ENCODE measurements at places on chromosomes 1 and 21.

DNA sequence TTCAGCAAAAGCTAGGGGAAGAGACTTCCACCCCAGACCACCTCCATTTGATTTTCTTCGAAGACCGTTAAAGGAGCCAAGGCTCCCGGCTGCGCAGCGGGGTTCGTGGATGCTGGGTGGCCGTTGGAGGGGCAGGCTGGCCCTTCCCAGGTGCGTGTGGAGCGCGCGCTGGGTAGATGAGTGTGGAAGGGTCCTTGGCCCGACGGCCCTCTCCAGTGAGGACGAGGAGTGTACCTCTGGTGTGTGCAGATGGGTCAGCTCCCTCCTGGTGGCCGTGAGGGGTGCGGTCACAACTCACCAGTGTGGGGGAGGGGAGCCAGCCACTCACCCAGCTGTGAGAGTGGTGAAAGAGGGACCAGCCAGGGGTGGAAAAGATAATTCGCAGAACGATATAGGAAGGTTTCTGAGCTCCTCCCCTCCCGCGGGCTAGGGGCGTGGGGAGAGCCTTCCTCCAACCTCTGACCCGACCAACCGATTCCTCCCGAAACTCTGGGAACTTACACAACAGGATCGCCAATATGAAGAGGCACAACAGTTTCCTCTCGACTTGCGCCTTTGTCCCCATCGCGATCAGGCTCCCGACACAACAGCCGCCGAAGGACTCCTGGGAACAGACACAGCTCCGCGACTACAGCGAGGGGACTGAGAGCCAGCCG lies at the start of gene F11R:
Gene F11R (minus strand): TSS at position 644 of the 656 bp plus-strand sequence. CDS start 79 bp downstream, at position 565.
- peak; percentile 41 for DNase-seq

DNA sequence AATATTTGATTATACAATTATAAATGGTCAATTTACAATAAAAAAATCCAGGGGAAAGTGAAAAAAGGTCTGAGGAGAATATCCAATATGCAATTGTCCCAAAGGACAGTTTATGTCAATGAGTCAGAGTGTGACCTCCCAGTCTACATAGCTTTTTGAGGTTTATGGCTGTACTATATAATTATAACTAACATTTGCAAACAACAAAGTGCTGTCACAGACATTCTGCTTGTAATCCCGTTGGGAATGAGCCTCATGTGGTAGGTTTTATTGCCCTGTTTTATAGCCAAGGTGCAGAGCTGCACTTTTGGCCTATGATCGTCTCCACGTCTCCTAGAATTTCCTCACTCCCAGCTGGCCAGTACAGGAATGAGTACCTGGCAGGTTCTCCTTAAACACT lies 103.8 kb downstream of the ADSS2 start:
- no peak for DNase-seq

- no peak for DNase-seq
Measured at GRCh38 chr1:220250681-220251080, 21.6 kb downstream of the RAB3GAP2 start.

DNA sequence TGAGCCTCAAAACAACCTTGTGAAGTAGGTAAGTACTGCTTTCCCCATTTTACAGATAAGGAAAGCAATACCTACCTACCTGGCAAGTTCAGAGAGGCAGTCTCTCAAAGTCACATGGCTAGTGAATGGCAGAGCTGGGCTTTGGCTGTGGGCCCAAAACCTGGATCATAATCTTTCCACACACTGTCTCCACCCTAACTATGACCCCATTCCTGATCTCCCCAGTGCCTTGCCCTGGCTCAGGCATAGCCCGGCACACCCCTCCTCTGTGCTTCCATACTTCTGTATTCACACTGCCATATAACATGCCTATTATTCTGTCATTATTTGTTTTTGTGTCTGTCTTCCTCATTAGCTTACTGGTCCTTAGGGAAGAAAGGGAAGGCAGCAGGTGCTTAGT lies 15.9 kb downstream of the GNG12 start:
- DNase-seq: no peak

DNA sequence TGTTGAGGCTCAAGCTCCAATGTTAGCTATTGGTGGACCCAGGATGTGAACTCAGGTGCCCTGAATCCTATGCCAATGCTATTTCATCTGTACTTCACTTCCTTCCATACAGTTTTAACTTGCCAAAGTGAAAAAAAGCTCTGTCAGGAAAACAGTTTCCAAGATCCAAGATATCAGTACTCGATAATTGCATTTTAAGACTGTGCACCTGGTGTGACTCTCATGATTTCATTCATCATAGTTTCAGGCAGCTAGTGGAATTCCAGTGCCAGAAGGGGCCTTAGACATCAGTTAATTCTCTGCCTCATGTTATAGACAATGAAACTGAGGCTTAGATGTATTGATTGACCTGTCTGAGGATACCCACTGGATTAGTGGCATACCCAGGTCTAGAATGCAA lies 26.5 kb upstream of the LEPR start:
- DNase-seq: no peak

GRCh38 chr21:33073636-33074035 lies 3.7 kb downstream of the OLIG1 start:
- no peak for DNase-seq

- no peak for DNase-seq
Measured at GRCh38 chr1:186511761-186512637, 51.1 kb upstream of the PDC start.

DNA sequence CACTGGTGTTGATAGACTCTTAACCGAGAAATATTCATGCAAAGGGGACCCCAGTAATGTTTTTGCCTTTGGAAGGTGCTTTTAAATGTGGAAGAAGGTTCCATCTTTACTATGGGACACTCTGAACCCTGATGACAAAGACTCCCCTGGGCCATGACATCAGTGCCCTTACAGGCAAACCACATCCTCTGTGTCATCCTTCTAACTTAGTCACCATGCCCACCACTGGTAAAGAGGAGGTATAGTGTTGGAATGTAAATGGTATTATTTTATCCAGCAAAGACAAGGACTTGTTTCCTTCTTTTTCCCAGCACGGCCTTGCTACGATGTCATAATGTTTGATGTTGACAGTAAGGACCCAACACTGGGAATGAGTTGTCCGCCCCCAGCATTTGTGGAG lies 12.6 kb downstream of the METTL13 start:
- DNase-seq: peak; percentile 51

DNA sequence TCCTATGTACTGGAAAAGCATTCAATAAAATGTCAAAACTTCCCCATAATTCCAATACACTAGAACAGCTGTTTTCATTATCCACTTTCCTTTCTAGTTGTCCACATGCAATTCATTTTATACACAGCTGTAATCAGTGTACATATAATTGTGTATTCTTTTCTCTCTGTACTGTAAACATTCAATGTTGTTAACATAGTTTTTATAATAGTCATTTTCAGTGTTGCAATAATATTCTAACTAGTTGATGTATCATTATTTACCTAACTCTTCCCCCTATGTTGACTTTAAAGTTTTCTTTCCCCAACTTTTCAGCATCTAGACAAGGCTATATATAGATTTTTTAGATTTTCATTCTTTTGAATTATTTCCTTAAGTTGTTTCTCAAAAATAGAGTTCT lies 44.4 kb downstream of the DIPK1A start:
- no peak for DNase-seq

DNA sequence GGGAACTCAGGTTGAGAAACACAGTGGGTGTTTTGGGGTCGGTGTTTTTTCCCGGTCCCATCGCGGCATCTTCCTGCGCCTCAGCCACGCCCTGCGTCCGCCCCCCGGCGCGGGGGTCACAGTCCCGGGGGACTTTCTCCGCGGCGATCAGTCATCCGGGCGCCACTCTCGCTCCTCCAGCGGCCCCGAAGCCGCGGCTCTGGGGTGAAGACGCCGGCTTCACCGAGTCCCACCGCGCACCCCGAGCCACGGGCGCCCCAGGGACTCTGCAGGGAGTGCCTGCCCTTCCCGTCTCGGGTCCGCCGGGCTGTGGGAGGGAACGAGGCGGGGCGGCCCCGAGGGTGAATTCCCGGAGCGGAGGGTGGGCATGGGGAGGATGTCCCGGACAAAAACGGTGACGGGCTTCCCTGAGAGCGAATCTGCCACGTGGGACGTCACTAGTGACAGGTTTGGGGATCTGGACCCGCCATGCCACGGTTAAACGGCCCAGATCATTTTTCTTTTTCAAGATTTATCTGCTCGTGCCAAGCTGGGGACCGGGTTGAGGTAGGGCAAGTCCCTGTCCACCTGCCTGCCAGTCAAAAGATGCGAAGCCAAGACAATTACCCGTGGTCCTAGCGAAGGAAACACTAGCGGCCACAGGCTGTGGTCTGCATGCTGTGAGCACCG lies 717 bp upstream of the BATF3 start:
- peak; percentile 81 for DNase-seq

- peak; percentile 52 for DNase-seq
Measured at GRCh38 chr1:10693497-10694273, 102.8 kb downstream of the CASZ1 start.

- no peak for DNase-seq
Measured at GRCh38 chr1:153353226-153353947, 4.3 kb upstream of the S100A9 start.

DNA sequence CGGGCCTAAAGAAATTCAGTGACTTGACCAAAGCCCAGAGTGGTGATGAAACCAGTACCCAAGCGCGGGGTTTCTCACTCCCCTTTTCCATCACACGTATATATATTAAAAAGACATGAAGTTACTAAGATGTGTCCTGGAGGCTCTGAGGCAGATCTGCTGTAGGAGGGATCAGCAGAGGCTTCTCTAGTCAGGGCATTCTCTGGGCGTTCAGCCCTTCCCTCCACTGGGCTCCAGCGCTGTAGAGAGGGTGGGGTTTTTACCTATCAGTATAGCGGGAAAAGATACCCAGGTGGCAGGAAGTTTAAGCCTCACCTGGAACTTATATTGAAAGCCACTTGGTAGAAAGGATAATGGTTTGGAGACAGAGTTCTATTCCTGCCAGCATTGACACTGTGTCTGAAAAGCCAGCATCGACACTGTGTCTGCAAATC lies 862 bp upstream of the PLEKHO1 start:
- no peak for DNase-seq

DNA sequence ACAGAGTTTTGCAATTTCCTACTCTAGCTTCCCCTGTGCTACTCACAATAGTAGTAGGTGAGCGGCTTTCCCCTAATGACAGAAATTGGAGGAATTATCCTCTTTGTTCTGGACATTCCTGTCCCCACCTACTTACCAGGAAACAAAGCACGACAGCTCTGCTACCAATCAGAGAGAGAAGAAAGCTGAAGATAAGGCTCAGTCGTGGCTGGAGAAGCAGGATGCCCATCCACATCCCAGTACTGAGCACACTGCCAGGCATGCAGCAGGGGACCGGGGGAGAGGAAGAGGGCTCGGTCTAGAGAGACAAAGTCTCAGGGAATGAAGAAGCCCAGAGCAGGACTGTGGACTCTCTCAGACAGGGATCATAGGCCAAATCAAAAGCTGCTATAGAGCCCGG lies 134.1 kb upstream of the KRTAP19-8 start:
- no peak for DNase-seq

GRCh38 chr1:201593200-201593921 lies 54.4 kb downstream of the NAV1 start:
- DNase-seq: no peak

DNA sequence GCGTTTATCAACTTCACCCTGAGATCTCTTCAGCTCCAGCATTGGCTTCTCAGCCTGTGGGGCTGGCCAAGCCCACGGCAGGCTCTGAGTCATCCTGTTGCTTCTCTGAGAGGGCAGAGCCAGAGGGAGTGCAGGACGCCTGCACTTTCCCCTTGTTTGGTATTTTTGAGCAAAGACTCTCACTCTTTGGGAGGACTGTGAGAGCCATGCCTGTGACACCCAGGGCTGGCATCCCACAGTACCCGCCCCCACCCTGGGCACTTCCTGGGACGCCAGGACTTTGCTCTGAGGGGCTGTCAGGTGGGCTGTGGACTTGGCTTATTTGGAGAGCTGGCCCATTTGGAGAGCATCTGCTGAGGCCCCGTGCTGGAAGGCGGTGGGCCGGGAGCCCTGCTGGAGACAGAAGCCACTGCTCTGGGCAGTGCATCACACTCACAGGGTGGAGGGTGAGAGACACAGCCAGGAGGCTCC lies 37.4 kb downstream of the VANGL1 start:
- no peak for DNase-seq

DNA sequence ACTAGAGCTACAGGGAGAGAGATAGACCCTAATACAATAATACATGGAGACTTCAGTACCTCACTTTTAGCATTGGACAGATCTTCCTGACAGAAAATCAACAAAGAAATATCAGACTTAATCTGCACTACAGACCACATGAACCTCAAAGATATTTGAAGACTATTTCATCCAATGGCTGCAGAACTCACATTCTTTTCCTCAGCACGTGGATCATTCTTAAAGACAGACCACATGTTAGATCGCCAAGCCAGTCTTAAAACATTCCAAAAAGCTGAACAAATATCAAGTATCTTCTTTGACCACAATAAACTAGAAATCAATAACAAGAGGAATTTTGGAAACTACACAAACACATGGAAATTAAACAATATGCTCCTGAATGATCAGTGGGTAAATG lies 576.0 kb downstream of the KIF26B start:
- DNase-seq: no peak

DNA sequence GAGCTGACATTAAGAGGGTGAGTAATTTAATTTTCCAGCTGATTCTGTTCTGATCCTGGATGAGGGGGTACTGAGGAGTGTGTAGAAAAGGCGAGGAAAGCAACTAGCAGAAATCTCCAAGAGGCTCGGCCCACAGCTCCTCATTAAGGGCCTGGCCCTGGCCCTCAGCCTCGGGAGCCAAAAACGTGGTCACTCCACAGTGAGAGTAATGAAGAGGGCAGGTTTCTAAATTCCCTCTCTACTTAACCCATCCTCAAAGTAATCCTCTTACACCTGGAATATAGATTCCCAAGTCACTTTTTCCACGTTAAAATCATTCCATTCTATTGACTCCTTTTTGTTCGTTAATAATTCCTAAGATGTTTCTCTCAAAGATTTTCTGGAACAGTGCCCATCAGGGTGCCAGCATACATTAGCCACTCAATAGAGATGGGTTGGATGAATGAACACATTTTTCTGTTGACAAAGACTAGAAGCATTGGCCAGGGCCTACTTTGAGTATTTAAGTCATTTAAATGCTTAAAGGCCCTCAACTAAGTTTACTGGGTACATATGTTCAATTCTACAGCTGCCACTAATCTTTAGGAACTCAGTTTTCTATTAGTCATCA lies 1.1 kb upstream of the COL11A1 start:
- DNase-seq: no peak

DNA sequence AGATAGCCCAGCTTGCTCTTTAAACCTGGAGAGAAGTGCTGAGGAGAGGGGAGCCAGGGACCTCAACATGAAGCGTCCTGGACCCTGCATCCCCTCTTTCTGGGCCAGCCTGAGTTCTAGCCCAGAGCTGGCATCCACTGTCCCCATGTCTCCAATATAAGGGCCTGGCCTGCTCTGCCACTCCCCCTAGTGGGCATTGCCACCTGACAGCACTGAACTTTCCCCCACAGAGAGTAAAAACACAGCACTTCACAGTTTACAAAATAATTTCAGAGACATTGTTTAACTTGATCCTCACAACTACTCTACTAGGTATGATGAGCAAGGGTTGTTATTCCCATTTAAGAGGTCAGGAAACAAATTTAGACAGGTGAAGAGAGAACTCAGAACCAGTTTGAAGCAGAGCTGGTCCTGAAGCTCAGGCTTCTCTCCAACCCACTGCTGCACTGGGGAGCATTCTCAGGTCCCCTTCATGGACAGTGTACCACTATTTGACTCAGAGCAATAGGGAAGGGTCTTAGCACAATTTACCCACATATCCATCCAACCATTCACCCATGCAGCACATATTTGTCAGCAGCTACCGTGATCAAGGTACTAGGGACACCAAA lies 151.2 kb downstream of the DMRTA2 start:
- peak; percentile 27 for DNase-seq

GRCh38 chr1:230127105-230128054 lies 60.3 kb downstream of the GALNT2 start:
- peak; percentile 63 for DNase-seq
